ENCODE measurements at places on chromosomes 7 and 10.

DNA sequence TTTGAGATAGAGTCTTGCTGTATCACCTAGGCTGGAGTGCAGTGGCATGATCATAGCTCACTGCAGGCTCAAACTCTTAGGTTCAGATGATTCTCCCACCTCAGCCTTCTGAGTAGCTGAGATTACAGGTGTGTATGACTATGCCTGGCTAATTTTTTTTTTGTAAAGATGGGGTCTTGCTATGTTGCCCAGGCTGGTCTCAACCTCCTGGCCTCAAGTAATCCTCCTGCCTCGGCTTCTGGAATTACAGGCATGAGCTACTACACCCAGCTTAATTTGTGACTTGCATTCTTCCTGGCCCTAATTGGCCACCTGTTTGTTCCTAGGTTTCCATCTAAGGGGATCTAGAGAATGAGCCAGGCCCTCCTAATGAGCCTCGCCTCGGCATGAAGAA lies 9.3 kb downstream of the ARHGAP22 start:
- H3K4me3 ChIP-seq, result no peak overlapping the region
- H3K27me3 ChIP-seq, result peaks cover 59% of the 10 kb centered on the region
- DNase-seq, result no peak

DNA sequence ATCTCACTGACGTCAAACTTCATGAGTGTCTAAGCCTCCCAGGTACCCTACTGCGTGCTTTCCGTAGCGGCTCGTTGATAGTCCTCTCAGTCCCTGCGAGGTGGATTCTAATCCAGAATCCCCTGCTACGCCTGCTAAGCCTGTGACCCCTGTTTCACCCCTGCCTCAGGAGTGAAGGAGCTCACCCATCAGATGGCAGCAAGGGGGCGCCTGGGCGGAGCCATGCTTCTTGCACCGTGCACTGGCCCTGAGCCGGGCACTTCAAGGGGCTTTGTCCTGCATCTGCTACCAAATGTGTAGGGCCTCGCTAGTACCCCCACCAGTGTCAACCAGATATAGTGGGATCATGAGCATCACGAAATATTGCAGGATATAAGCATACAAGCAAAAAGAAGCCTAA lies 918 bp upstream of the STRA8 start:
- no peak for DNase-seq
- H3K27me3 ChIP-seq, result no peaks in the 10 kb centered on the region
- H3K27ac ChIP-seq, result no peak overlapping the region
- no peaks in the 10 kb centered on the region for H3K36me3 ChIP-seq

DNA sequence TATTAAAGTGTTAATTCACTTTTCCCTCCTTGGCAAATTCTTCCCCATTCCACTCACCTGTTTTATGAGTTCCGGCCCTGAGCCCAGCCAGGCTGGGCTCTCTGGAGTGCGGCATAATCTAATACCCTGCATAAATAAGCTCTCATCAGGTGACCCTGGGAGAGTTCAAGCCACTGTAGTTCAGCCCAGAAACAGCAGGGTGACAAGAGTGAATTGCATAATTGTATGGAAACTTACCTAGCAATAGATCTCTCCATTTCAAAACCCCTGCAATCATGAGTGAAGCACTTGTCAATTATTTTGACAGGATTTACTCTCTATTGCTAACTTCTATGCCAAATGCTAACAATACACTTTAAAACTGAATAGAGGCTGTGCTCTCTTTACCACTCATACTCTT lies 94.7 kb downstream of the OSBPL3 start:
- H3K36me3 ChIP-seq, result peaks cover 8% of the 10 kb centered on the region
- peaks cover 35% of the 10 kb centered on the region for H3K4me1 ChIP-seq
- no peak overlapping the region for H3K4me3 ChIP-seq
- DNase-seq, result no peak

- H3K27ac ChIP-seq, result no peak overlapping the region
- H3K4me3 ChIP-seq, result no peak overlapping the region
- H3K36me3 ChIP-seq, result no peaks in the 10 kb centered on the region
- DNase-seq, result no peak
Measured at GRCh38 chr7:504221-505111, 15.2 kb downstream of the PDGFA start.

DNA sequence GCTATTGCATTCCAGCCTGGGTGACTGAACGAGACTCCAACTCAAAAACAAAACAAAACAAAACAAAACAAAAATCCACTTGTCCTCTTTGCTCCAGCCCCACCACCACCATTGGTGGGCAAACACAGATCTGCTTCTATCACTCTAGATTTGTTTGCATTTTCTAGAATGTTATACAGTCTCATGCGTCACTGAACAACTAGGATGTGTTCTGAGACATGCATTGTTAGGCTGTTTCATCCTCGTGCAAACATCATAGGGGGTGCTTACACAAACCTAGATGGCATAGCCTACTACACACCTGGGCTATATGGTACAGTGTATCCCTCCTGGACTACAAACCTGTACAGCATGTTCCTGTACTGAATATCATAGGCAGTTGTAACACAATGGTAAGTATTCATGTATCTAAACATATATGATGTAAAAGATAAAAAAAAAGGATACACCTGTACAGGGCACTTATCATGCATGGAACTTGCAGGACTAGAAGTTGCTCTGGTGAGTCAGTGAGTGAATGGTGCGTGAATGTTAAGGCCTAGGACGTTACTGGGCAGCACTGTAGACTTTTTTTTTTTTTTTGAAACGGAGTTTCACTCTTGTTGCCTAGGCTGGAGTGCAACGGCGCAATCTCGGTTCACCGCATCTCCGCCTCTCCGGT lies 45.3 kb downstream of the BTBD16 start:
- no peak overlapping the region for H3K4me3 ChIP-seq
- H3K36me3 ChIP-seq, result no peaks in the 10 kb centered on the region
- DNase-seq, result no peak
- H3K27ac ChIP-seq, result no peak overlapping the region

DNA sequence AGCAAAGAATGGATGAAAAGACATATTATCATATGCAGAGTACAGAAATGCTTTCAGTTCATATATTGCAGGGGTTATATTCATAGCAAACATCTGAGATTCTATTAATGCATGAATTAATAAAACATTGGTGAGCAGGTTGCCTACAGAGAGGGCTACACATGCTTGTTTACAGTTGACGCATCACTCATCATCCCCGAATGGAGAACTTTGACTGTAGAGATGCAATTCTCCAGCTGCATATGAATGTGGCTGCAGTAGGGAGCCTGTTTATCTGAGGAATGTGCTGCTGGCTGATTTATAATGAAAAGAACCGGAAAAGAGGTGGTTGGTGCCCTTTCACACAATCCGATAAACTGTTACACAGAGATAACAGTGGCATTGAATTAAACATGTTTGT lies 116.5 kb downstream of the GRM3 start:
- H3K36me3 ChIP-seq, result no peaks in the 10 kb centered on the region
- no peak overlapping the region for H3K4me3 ChIP-seq
- no peak overlapping the region for H3K27ac ChIP-seq
- no peaks in the 10 kb centered on the region for H3K27me3 ChIP-seq
- no peak for DNase-seq

DNA sequence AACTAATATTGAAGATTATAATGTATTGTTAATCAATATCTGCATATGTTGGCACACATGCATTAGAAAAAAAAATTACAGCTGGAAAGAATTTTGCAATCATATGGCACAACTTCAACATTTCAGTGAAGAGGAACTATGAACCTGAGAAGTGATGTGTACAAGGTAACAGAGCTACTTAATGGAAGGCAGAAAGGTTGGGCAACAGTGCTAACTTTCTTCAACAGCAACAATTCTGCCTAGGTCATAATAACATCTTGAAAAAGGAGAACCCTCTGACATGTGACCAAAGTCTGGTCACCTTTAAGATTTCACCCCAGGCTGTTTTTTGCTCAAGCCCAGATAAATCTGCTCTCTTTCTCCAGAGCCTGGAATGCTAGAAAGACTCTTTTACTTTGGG lies 47.9 kb upstream of the SKAP2 start:
- peaks cover 9% of the 10 kb centered on the region for H3K27me3 ChIP-seq
- H3K27ac ChIP-seq, result no peak overlapping the region
- no peak overlapping the region for H3K4me3 ChIP-seq

DNA sequence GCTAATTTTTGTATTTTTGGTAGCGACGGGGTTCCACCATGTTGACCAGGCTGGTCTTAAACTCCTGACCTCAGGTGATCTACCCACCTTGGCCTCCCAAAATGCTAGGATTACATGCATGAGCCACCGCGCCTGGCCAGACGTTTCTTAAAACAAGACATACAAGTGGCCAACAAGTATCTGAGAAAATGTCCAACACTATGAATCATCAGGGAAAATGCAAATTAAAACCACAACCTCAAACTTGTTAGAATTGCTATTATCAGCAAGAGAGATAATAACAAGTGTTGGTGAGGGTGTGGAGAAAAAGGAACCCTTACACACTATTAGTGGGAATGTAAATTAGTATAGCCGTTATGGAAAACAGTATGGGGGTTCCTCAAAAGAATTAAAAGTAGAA lies 148.6 kb downstream of the SUGCT start:
- no peak overlapping the region for H3K4me3 ChIP-seq
- H3K4me1 ChIP-seq, result no peaks in the 10 kb centered on the region
- H3K27ac ChIP-seq, result no peak overlapping the region
- H3K27me3 ChIP-seq, result no peaks in the 10 kb centered on the region

DNA sequence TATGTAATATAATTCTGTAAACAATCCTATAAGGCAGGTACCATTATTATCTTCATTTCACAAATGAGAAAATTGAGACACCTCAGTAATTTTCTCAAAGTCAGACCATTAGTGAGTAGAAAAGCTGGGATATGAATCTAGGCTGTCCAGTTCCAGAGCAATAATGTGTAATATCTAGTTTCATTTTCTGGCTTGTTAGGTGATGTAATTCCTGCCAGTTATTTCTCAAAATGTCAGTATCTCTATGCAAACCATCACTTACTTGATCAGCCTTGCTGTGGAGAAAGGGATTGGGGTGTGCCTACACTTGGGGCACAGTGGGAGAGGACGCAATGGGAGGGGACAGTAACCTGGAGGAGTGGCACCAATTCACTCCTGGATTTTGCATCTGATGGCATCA lies 157.5 kb downstream of the LYZL1 start:
- no peaks in the 10 kb centered on the region for H3K4me1 ChIP-seq

- peak overlapping the region; percentile 71 for H3K4me3 ChIP-seq
- H3K27ac ChIP-seq, result peak overlapping the region; percentile 23
- peaks cover 4% of the 10 kb centered on the region for H3K36me3 ChIP-seq
- H3K27me3 ChIP-seq, result peaks cover 30% of the 10 kb centered on the region
- DNase-seq, result no peak
Measured at GRCh38 chr10:98267069-98267893, 713 bp downstream of the LOXL4 start.

DNA sequence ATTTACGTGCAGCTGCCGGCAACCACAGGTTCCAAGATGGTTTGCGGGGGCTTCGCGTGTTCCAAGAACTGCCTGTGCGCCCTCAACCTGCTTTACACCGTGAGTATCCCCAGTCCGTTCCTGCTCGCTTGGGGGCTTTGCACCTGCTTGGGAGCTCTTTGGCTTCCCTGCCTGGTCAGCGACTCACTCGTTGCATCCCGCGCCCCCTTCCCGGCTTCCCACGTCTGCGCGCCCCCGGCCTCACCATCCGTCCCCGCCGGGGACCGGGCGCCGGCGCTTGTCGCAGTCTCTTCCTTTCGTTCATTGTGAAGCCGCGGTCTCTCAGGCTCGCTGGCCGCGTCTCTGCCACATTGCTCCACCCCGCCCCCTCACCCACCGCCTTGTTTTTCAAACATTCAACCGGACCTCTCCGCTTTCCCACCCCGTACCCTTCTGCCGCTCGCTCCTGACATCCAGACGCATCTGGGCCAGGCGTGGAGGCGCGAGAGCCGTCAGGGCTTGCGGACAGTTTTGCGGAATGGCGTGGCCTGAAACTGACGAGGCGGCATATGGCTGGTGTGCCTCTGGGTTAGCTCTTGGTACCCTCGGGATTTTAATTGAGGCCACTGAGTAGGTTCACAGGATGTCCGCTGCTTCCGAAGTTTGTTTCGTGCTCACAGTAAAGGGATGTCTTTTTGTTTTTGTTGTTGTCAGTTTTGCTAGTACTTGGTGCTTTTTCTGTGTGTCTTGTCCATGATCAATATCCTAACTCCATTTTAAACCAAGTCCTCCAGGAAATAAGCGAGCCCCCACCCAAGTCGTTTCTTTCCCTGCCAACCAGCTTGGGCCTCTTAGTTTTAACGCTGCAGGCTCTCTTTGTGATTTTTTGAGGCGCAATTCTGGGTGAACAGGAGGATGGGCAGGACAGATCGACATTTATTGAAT lies 639 bp downstream of the TSPAN13 start:
- H3K27me3 ChIP-seq, result peaks cover 46% of the 10 kb centered on the region
- DNase-seq, result no peak
- peak overlapping the region; percentile 83 for H3K4me3 ChIP-seq
- peaks cover 11% of the 10 kb centered on the region for H3K4me1 ChIP-seq

GRCh38 chr7:52639981-52640380 lies 395.5 kb upstream of the POM121L12 start:
- no peaks in the 10 kb centered on the region for H3K36me3 ChIP-seq
- H3K4me1 ChIP-seq, result no peaks in the 10 kb centered on the region
- no peak overlapping the region for H3K27ac ChIP-seq

DNA sequence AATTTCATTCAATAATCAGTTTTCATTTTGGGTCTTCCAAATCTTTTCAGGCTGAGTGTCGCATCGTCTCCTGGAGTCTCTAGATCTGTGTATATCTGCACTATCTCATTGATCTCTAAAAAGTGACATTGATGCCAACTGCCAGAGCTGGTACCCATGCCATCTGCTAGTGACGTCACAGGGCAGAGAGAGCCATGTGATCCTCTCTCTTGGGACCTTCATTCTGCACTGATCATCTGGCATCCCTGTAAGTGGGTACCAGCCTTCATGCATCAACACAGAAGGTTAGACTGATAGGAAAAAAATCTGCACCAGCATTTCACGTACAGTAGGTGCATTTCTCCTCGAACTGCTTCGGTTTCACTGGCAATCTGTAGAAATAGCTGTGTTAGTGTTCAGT lies at the start of gene NEUROD6:
Gene NEUROD6 (minus strand): TSS at position 124 of the 400 bp plus-strand sequence. CDS start 1,458 bp downstream, outside the sequence.
- peaks cover 4% of the 10 kb centered on the region for H3K27me3 ChIP-seq
- no peaks in the 10 kb centered on the region for H3K4me1 ChIP-seq
- no peak within 1 kb of the TSS for H3K27ac ChIP-seq
- H3K36me3 ChIP-seq, result no peaks in the 10 kb centered on the region
- no peak within 1 kb of the TSS for H3K4me3 ChIP-seq

DNA sequence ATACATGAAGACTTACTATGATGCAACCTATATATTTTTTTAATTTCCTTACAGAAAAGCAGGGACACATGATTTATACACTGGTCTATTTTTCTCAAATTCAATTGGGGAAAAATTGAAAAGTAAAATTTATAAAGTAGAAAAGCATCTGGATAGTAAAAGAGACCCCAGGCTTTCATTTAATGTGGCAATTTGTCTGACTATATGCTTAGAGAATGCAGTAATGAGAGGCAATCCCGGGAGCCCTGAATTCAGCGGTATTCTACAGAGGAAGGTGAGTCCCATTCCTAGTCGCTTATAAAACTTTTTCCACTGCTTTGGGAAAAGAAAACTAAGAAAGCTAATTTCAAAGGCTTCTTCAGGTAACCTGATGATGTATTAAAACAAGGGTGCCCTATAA lies 167.1 kb downstream of the SEMA3D start:
- H3K27ac ChIP-seq, result no peak overlapping the region
- no peak overlapping the region for H3K4me3 ChIP-seq
- no peaks in the 10 kb centered on the region for H3K27me3 ChIP-seq
- no peak for DNase-seq
- no peaks in the 10 kb centered on the region for H3K4me1 ChIP-seq

All from central memory CD8-positive, alpha-beta T cell (primary cell).